NCI-H1092 treated with DMSO at 0.1 percent for 48 hours (cell line): ENCODE measurements at places on chromosomes 7 and 10.

GRCh38 chr7:41918597-41918996, 215.7 kb upstream of the INHBA start:
- DNase-seq = no peak

DNA sequence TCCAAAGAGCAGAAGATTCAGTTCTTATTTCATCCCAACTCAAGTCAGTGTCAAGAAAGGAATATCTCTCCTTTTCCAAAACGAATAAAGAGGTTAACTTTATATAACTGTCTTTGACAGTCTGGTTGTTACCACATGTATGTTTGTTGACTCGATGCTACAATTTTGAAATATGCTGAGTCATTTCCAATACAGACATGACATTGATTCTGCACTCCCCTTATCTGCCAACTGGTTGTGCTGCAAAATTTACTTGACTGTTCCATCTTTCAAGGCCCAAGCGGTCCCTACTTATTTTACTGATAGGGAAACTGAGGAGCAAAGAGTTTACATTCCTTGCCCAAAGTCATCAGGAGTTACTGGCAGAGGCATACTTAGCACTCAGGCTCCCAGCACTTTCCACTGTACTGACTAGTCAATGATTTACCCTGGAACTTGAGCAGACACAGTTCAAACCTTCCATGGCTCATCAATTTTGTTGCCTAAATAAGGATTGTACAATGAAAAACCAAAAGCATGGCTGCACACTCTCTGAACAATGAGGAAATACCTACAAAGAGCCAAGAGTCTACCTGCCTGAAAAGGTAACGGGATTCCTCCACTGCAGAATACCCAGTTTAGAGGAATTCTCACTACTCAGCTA, 52.8 kb downstream of the ABLIM1 start:
- no peak for DNase-seq

GRCh38 chr7:26293569-26294308, 2.1 kb downstream of the SNX10 start:
- DNase-seq = no peak

DNA sequence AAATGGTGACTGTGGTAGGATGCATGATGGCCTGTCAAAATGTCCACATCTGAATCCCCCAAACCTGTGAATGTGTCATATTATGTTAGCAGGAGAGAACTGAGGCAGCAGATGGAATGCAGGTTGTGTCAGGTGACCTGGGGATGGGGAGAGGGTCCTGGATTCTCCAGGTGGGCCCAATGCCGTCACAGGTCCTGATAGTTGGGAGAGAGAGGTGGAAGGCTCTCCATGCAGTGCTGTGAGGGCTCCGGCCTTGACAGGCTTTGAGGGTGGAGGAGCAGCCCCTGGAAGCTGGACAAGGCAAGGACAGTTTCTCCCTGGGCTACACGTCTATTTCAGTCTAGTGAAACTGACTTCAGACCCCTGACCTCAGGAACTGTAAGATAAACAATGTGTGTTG, 330.9 kb upstream of the ZNF32 start:
- DNase-seq = no peak

DNA sequence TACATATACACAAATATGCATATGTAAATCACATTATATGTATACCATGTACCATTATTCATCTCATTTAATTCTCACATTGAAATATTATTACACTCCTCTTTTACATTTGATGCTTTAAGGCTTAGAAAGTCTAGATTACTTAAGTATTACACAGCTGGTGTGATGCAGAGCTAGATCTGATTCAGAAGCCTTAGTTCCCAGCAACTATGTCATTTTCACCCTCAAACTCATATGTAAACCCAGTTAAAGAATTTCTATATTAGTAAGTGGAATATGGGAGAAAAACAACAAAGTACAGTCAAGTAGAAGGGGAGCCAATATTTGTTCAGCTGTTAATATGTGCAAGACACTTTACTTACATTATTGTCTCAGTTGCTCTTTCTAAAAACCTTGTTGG, 74.3 kb upstream of the CSTF2T start:
- DNase-seq = no peak

- DNase-seq = no peak
These were observed 43.1 kb downstream of the GHRHR start for GRCh38 chr7:31006857-31007256.

- DNase-seq = no peak
These were observed 48.1 kb downstream of the JAKMIP3 start for GRCh38 chr10:132113766-132114365.

- no peak for DNase-seq
These were observed 33.9 kb downstream of the EBLN1 start for GRCh38 chr10:22183771-22184461.

GRCh38 chr10:86102451-86102850, 264.1 kb downstream of the GRID1 start:
- peak; percentile 28 for DNase-seq

- DNase-seq = no peak
These were observed 35.0 kb upstream of the MRPS16 start for GRCh38 chr10:73287441-73287840.

DNA sequence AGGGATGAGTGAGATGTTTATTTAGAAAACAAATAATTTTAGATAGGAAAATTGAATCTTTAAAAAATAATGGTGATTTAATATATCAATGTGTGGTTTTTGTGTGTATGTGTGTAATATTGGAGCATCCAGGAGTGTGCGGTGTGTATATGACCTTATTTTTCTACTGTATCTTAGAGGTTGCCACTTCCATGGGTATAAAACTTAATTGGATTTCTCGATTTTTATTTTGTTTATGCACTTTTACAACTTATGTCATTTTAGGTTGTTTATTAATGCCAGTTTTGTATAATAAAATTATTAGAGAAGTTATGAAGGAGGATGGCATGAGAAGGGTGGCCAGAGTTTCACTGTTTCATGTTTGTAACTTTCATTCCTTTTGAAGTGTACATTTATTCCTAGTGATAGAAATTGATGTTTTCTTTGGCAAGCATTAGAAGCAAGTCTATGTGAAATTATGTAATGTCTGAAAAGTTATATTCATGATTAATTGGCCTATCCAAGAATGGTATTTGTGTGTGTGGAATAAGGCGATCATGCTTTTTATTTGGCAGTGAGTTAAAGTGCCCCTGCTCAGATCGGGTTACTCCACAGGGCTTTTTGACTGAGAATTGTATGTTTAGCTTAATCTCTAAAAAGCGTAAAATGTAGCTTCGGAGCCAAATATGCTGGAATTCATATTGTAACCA, 110.3 kb downstream of the KAT6B start:
- peak; percentile 2 for DNase-seq

GRCh38 chr7:36970551-36971514, 246.5 kb upstream of the AOAH start:
- no peak for DNase-seq

- no peak for DNase-seq
These were observed 47.7 kb downstream of the ZCCHC24 start for GRCh38 chr10:79397575-79398303.

DNA sequence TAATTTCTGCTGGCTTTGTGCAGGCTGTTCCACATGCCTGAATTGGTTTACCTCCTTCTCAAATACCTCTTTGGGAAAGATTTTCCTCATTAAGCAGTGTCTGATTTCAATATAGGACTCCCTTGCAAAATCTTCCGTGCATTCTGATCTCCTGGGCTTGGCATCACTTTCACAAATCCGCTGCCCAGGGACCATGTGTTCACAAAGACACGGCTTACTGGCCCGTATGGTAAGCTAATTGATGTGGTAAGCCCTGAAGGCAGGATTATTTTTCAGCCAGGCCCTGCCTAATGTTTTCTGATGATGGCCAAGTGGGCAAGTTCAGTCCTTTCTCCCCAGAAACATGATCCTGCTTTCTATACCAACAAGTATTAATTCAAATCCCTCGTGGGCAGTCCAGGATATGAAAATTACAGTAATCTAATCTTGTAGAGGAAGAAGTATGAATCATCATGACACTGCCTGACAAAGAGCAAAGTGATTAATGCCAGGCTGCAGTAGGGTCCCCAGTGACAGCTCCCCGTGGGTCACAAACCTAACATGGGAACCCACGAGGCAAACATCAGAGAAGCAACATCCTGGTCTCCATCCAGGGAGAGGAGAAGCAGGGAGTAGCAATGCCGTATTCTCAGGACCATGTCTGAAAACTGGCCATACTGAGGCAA, 11.6 kb upstream of the SVIL start:
- DNase-seq = no peak

DNA sequence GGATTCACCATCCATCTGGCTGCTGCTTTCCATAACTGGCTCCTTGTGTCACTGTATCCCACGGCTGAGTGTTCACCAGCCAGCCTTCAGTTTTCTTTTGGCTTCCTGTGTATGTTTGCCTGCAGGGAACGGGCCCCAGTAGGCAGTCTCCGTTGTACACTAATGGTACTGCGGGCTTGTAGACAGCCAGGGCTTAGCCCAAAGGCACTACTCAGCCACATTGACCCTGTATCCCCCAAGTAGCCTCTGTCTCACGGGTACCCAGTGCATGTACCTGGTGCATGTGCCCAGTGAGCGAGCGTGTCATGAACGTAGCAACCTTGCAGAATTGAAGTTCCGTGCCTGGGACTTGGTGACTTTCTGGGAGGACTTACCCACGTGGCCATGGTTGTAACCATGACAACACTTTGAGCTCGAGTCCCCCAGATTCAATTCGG, 6.1 kb downstream of the PFKFB3 start:
- DNase-seq = no peak

GRCh38 chr7:96303686-96304443, 18.0 kb downstream of the SLC25A13 start:
- DNase-seq = no peak

DNA sequence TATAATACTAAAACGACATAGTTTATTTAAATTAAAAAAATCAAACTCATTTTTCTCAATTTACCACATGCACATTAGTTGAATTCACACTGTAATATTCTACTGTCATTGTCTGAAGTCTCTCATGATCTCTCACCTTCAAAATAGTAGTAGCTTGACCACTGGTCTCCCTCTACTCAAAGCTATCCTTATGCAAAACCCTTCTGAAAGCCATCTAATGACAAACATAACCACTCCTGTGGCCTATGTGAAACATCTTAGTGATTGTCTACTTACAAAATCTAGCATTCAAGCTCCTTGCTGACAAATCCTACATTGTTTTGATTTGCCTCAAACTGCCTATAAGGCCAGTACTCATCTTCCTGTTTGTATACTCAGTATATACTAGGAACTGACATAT, 606.0 kb upstream of the GHITM start:
- no peak for DNase-seq

GRCh38 chr10:71433768-71434744, 37.3 kb downstream of the CDH23 start:
- DNase-seq = no peak

DNA sequence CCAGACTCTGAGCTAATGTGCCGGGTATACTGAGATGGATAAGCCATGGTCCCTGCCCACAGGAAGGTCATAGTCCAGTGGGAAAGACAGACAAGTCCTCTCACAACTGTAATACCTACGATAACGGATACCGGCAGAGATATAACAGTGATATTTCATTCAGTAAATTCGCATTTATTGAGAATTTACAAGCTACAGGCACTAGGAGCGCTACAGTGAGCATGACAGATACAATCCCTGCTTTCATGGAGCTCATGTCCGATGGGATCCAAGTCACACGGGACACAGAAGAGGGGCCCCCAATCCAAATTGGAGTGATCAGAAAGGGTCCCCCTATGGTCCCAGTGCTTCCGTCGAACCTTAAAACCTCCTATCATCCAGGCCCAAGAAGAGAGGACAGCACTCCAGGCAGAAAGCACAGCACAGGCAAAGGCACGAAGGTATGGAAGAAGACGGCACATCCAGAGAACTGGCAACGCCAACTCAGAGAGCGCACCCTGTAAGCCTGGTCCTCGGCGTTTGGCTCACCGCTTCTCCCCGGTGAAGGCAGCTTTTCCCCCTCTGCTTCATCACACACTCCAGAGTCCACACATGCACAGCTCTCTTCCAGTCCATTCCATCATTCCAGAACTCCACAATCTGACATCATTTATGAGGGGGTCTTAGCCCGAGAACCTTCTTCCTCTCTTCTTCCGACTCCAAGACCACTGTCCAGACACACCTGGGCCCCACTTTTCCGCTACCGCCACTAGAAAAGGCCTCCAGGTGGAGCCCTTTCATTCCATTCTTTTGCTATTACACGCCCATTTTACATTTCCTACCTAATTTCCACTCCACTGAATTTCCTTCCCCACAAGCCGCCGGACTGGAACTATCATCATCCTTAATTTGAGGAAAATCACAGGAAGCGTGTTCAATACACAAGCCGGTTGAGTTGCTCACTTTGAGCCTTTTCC, 47.8 kb upstream of the NKX2-3 start:
- DNase-seq = no peak

- no peak for DNase-seq
These were observed 150.9 kb downstream of the ZNF22 start for GRCh38 chr10:45151467-45152214.

DNA sequence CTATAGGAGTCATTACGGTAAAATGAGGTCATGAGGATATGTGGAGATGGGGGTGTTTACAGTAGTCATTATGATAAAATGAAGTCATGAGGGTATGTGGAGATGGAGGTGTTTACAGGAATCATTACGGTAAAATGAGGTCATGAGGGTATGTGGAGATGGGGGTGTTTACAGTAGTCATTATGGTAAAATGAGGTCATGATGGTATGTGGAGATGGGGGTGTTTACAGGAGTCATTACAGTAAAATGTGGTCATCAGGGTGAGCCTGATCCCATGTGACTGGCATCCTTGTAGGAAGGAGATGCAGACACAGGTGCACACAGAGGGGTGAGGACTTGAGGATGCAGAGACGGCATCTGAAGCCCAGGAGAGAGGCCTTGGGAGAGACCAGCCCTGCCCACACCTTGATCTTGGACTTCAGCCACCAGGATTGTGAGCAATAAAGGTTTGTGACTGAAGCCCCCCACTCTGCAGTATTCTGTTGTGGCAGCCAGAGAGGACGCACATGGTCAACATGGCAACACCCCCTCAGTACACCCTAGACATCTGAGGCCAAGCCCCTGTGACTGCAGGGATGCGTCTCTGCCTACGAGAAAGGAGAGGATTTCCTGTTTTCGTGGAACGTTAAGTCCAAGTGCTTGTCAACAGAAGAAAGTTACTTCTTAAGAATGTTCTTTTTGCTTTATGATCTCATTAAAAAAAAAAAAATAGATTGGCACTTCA, 544.4 kb downstream of the DNAJB6 start:
- no peak for DNase-seq

GRCh38 chr7:91759205-91759863, 121.2 kb downstream of the MTERF1 start:
- DNase-seq = no peak

GRCh38 chr7:79590391-79590790, 136.9 kb upstream of the MAGI2 start:
- no peak for DNase-seq

DNA sequence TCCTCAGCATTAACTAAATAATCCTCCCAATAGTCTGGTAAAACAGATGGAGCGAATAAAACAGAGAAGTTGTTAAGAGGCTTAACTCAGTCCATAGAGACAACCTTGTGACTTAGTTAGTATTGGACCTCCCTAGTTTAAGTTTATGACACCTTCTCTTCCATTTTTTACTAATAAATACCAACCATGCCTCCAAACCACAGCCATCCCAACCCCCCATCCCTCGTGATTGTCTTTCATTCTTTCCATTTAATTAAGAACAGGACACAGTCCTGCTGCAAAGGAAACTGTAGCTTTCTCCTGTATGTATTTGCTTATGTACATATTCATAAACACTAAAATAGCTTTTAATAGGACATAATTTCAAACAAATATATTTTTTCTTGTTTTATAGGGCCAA, 238.2 kb downstream of the SEMA3D start:
- no peak for DNase-seq

- DNase-seq = no peak
These were observed 249.3 kb upstream of the GRB10 start for GRCh38 chr7:51031791-51032515.

- no peak for DNase-seq
These were observed 164.3 kb downstream of the CELF2 start for GRCh38 chr10:11181978-11182377.

- no peak for DNase-seq
These were observed 147.6 kb downstream of the PAXIP1 start for GRCh38 chr7:154855366-154855765.
